Cardiac septum (tissue), 1 donor: ENCODE measurements at places on chromosomes 12 and 14. TPM values are rescaled to one million over a fixed set of nuclear protein-coding genes. Genes with fewer than 3 reads are reported as not detected.

- no peak for DNase-seq
These were observed 132.2 kb upstream of the FKBP4 start for GRCh38 chr12:2662524-2662923.

GRCh38 chr14:90722590-90722989, 93.6 kb downstream of the TTC7B start:
- no peak for DNase-seq

Gene FUT8
- 12.5 TPM for total RNA-seq

DNA sequence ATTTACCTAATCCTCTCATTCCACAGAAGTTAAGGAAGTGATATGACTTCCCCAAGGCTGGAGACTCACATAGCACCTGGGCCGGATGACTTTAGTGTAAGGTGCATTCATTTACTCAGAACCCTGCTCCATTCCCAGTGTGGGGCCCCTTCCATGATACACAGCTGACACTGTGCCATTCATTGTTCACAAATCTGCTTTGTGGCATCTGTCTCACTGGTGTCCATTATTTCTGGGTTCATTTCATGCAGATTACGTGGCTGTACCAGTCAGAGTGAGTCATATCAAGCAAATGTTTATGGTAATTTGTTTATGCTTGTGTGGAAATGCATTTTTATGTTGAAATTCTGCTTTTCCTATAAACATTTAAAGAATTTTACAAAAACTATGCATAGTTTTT, 5.2 kb downstream of the ANO4 start:
- DNase-seq = no peak

GRCh38 chr12:108638141-108638827, 4.6 kb upstream of the SELPLG start:
- no peak for DNase-seq
